CD4-positive, alpha-beta T cell treated with Interleukin-6 at 100 ng/mL for 8 hours (primary cell): ENCODE measurements at places on chromosomes 6 and 20.
A peak's percentile ranks its signal among the peaks of the same experiment; 100 is the strongest.

DNA sequence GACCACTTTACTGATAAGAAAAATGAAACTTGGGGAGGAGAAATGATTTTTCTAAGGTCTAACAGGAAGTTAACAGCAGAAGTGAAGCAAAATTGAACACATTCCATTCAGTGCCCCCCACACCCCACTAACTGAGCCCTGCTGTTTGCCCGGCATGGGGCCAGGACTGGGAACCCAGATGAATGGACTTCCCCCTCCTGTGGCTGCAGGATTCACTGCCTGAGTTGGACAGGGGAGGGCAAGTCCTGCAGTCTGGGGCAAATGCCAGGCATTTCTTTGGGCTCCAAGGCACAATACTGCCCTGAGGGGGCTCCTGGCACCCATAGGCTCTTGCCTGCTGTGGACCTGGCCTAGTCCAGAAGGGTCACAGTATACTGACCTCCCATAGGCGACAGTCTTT, 28.3 kb downstream of the FYN start:
- no peak for DNase-seq

DNA sequence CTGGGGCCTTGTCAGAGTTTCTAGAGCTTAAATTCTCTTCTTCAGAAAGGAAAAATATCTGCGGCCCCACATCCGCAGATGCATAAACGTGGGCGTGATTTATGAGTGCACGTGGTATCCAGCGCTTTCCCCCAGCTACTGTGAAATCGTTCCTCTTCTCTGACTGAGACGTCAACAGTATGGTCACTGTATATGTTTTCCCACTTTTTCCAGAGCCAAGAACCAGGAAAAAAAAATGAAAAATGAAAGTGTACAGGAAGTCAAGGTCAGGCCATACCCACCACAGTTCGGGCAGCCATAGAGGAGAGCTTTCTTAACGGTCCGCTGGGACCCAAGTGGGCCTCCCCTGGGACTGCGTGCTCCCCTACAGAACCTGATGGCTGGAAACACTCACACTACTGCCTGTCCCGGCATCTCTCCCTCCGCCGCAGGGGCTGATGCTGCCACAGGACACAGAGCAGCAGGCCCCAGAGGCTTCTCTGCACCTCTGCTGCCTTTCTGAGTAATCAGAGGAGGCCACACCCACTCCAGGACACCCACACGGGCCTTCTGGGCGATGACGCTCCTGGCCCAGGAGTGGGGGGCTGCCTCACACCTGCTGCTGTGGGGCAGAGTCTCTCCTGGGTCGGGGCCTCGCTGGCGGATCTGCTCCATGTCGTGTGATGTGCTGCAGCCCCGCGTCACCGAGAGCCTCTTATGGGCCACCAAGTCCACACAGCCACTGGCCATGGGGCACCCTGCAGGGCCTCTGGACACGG, 16.4 kb upstream of the STX16 start:
- DNase-seq = peak; percentile 32

DNA sequence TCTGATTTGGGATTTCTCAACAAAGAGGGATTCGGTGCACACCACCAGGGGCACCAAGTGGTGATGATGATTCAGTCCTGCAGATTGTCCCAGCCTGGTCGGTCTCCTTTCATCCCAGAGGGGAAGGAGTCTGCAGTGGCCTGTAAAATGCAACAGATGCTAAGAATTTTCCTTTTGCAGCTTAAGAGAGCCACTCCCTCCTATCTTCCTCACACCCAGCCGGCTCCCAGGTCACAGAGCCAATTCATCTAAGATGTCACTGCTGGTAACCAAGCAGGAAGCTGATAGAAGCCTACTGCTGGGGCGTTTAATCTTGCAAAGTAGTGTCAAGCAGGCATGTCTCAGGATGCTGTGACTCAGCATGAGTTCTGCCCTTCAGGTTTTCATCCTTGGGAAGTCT, 203.8 kb upstream of the LRFN2 start:
- no peak for DNase-seq

GRCh38 chr6:99590728-99591672, 15.6 kb upstream of the PRDM13 start:
- no peak for DNase-seq

DNA sequence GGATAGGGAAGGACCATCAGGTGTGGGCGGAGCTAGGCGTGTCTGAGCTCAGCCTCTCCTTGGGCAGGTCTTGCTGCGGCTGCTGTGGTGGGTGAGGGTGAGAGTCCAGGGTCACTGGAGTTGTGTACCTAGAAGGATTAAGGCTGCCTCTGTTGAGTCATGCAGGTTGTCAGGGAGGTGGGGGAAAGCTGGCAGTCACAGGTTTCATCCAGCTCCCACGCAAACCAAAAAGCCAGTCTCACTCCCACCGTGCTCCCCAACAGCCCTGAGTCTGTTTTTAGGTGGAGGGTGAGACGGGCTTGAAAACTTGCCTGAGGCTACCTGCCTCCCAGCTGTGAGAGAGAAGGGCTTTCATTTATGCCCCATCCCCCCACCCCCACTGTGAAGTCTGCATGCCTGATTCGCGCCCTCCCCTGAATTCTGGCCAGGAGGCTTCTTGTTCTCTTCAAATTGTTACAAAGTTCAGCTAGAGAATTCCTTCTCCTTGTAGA, 161.5 kb downstream of the MYLK4 start:
- no peak for DNase-seq

DNA sequence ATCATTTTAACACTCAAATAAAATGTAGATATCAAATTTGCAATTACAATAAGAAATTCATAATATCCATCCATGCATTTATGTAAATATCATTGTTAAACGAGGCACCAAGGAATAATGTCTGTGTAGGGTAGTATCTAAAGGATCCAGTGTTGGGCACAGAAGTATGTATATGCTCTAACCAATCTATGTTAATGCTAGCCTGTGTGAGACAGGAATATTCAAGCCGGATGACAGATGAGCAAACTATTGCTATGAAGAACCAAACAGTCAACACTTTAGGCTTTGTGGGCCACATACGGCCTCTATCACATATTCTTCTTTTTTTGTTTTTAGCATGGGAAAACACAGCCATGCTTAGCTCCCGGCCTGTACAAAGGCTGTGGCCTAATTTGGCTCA, 45.0 kb downstream of the HUS1B start:
- no peak for DNase-seq

GRCh38 chr6:39527792-39528564, 197.2 kb downstream of the KIF6 start:
- no peak for DNase-seq

- DNase-seq = no peak
Measured at GRCh38 chr6:154218787-154219186, 137.8 kb downstream of the IPCEF1 start.

- no peak for DNase-seq
Measured at GRCh38 chr6:137036566-137037300, 8.0 kb downstream of the IL20RA start.

- no peak for DNase-seq
Measured at GRCh38 chr6:125014661-125014957, 52.4 kb downstream of the RNF217 start.

GRCh38 chr20:44218446-44218845, 7.9 kb upstream of the OSER1 start:
- peak; percentile 75 for DNase-seq

DNA sequence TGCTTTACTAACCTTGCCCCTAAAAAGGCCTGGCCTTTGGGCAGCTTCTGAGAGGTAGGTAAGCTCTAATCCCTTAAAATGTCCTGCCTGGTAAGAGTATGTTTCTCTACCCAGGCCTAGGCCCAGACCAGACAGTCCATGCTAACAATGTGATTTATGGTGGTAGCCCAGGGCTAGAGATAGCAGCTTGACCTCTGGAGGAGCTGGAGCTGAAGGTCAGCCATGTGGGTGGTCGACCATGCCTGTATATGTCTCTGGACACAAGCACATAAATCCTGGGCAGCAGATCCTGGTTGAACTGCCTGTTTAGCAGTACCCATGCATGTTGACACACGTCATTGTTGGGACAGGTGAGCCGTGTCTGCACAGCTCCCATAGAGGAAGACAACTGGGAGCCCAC, 62.1 kb upstream of the PHACTR1 start:
- DNase-seq = no peak

- no peak for DNase-seq
Measured at GRCh38 chr6:150220634-150221551, 78.0 kb downstream of the PPP1R14C start.

DNA sequence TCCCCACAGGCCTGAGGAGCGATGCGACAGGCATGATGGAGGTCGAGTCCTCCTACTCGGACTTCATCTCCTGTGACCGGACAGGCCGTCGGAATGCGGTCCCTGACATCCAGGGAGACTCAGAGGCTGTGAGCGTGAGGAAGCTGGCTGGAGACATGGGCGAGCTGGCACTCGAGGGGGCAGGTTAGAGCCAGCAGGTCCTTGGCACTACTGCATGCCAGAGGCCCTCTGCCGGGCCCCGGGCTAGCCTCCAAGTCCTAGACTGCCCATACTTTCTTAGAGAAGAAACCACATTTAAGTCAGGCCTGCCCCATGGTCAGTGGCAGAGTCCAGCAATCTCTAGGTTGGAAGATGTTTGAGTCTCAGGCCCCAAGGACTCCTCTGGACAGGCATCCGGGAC, 32.1 kb downstream of the PKIG start:
- no peak for DNase-seq

DNA sequence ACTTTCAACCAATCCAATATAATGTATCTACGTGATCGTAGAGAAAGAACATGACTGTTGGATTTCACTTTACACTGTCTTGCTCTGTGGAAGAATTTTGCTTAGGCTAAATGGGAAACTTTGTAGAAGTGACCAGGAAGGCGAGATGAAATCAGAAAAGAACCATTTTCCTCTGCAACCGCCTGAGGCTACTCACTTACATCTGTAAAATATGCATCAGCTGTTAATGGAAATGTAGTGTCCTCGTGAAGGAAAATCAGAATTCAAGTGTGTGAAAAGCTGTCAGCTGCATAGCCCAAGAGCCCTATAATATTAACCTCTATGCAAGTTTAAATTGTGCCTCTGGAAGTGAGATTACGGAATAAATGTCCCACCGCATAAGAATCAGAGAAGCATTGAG, 277.9 kb downstream of the C6orf118 start:
- DNase-seq = no peak

- DNase-seq = no peak
Measured at GRCh38 chr20:21134883-21135493, 9.1 kb downstream of the KIZ start.

- DNase-seq = no peak
Measured at GRCh38 chr20:51271931-51272330, 249.0 kb upstream of the KCNG1 start.

DNA sequence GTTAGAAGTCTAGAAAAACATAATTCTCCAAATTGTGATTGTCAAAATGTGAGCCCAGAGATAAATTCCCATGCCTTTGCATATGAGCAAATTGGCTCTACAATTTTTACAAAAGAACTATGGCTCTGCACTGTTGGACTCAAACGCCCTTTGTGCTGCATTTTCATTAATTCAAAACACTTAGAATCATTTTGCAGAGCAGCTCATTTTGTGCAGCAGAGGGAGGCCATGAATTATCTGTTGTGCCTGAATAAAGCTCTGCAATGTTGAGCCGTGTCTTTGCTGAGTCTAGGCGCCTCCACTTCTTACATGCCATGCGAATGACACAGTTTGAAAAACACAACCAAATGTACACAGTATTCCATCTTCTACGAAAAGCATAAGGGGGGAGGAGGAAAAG, 230.2 kb downstream of the PRKN start:
- DNase-seq = no peak

DNA sequence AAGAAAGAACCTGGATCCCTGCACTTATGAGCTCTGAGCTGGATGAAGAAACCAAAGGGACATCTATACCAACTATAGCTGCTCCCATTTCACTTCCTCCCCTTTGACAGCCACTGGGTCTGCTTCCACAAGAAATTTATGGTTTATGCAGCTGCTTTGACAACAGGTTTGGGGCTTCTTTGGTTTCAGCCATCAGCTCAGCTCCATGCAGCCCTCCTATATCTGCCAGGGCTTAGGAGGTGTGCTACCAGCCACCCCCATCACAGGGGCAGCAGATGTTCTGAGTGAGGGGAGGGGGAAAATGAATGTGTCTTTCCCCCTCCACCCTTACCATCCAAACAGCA, 29.2 kb upstream of the PKHD1 start:
- no peak for DNase-seq

DNA sequence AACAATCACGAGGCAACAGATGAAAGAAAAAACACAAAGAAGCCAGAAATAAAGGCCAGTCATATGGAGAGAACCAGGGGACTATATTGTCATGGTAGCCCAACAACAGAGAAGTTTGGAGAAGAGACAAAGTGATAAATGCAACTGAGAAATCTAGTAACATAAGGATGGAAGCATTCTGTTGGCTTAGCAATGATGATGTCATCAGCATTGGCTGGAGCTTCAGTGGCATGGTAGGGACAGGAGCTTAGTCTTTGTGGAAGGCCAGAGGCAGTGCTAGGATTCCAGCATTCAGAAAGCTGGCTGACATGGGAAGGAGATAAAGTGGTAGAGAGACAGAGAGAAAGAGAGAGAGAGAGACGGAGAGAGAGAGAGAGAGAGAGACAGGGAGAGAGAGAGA, 276.4 kb downstream of the TRDN start:
- DNase-seq = no peak

GRCh38 chr20:17641993-17642392, 40.0 kb downstream of the RRBP1 start:
- DNase-seq = no peak

GRCh38 chr6:29563435-29563965, 4.0 kb upstream of the UBD start:
- DNase-seq = no peak
